ENCODE measurements at places on chromosomes 5 and 9. TPM values are rescaled to one million over a fixed set of nuclear protein-coding genes. Genes with fewer than 3 reads are reported as not detected.

The C9orf153 gene
- 0.99 TPM for total RNA-seq

The IL3 gene
- total RNA-seq = not detected

The COQ4 gene
- total RNA-seq = 30.9 TPM

DNA sequence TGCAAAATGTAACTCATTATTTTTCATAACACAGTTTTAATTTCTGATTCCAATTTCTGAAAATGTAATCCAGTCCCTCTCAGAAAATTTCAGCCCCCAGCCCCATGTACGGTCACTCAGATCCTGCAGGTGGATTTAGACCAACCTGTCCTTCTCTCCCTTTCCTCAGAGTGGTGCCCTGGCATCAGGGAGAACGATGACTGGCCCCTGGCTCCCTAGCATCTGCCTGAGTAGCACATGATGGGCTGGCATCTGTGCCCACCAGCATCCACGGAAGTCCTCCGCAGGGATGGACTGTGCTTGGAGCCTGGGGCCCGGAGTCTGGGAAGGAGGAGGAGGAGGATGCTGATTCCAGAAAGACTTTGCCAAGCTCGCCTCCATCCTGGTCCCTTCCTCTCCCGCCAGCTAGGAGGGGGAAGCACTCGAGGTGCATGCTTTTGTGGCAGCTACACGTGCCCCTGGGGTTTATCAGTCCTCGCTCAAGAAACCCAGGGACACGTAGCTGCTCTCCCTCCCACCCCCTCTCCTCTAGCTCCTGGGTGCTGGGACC, 54.4 kb upstream of the RUFY1 start:
- H3K27ac ChIP-seq = no peak overlapping the region
- H3K36me3 ChIP-seq = no peaks in the 10 kb centered on the region
- no peak overlapping the region for H3K4me3 ChIP-seq
- no peak for DNase-seq
- peaks cover 14% of the 10 kb centered on the region for H3K27me3 ChIP-seq

- no peak overlapping the region for H3K27ac ChIP-seq
- H3K36me3 ChIP-seq = no peaks in the 10 kb centered on the region
- no peaks in the 10 kb centered on the region for H3K27me3 ChIP-seq
- DNase-seq = no peak
- no peaks in the 10 kb centered on the region for H3K4me1 ChIP-seq
- H3K4me3 ChIP-seq = no peak overlapping the region
Measured at GRCh38 chr9:75051285-75051684, 23.2 kb upstream of the CARNMT1 start.

GRCh38 chr5:172453206-172453985, 929 bp downstream of the SH3PXD2B start:
- H3K36me3 ChIP-seq = no peaks in the 10 kb centered on the region
- H3K27me3 ChIP-seq = no peaks in the 10 kb centered on the region
- peaks cover 48% of the 10 kb centered on the region for H3K4me1 ChIP-seq
- peak; percentile 82 for DNase-seq
- H3K27ac ChIP-seq = peak overlapping the region; percentile 95
- H3K4me3 ChIP-seq = peak overlapping the region; percentile 86

Data from sigmoid colon (tissue), 7 donors.